ENCODE measurements at places on chromosomes 3 and 15. TPM values are rescaled to one million over a fixed set of nuclear protein-coding genes. Genes with fewer than 3 reads are reported as not detected.

DNA sequence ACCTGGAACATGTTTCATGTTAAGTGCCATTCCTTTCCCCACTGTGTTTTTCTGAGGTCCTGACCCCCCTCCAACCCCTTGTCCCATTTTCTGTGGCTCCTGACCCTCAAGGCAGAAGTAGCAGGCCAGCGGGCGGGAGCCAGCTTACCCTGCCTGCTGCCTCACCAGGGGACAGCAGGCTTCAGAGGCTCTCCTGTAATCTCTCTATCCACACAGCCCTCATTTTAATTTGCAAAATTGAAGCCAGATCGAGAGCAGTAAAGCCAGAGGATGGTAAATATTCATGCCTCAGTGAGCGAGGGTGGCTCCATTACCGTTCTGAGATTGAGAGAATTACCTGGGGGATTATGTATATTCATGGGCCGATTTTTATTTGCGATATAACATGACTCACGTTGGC, 147.6 kb downstream of the DNAJB8 start:
- DNase-seq = no peak
- peaks cover 20% of the 10 kb centered on the region for H3K36me3 ChIP-seq
- peaks cover 46% of the 10 kb centered on the region for H3K4me1 ChIP-seq
- H3K27ac ChIP-seq = no peak overlapping the region
- H3K4me3 ChIP-seq = no peak overlapping the region
- H3K27me3 ChIP-seq = no peaks in the 10 kb centered on the region

DNA sequence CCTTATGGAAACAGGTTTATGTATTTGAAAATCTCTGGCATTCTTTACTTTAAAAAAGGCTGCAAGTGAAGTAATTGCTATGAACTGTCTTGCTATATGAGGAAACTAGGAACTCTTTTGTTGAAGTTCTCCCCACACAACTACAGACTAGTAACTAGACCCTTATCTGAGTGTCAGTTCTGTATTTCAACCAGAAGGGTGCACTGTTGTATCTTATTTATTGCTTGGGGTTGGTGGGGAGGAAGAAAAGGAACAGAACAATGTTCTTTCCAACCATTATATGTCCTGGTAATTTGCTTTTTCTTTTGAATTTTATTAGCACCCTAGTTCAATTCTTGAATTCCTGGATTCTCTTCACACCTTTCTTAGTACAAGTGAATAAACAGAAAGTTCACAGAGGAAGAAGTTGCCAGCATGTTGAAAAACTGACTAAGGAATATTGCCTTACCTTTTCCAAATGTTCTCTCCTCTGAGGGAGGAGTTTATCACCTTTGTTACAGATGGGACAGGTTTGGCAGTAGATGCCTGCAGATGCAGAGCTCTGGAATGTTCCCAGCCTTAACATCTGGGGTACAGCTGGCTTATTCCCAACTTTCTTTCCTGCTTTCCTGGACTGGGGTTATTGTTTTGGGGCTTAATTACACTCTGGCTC, 162.4 kb upstream of the CFAP20DC start:
- H3K4me1 ChIP-seq = no peaks in the 10 kb centered on the region

- H3K27me3 ChIP-seq = no peaks in the 10 kb centered on the region
- DNase-seq = no peak
- no peak overlapping the region for H3K4me3 ChIP-seq
- H3K27ac ChIP-seq = no peak overlapping the region
- H3K36me3 ChIP-seq = peaks cover 20% of the 10 kb centered on the region
These were observed 27.1 kb downstream of the EIF2AK4 start for GRCh38 chr15:39961051-39961450.

- H3K4me1 ChIP-seq = no peaks in the 10 kb centered on the region
- H3K4me3 ChIP-seq = no peak overlapping the region
- no peak for DNase-seq
- H3K27me3 ChIP-seq = no peaks in the 10 kb centered on the region
- H3K36me3 ChIP-seq = no peaks in the 10 kb centered on the region
These were observed 10.9 kb upstream of the SETMAR start for GRCh38 chr3:4292301-4292700.

DNA sequence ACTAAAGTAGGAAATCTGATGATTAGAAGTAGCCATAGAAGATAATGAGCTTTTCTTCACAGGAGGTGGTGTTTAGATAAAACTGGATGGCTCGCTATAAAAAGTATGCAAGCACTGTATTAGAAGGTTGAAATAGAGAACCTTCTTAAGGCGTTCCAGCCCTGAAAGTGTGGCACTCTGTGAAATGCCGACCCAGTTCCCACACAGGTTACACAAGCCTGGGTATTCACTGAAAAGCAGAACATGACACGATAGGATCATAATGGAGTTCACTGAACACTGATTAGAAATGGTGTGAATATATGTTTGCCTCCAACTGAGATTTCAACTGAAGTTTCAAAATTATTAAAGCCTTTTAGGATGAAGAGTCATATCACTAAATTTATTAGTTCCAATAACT, 15.0 kb upstream of the LRRC34 start:
- H3K27me3 ChIP-seq = no peaks in the 10 kb centered on the region
- no peaks in the 10 kb centered on the region for H3K36me3 ChIP-seq
- H3K4me3 ChIP-seq = no peak overlapping the region
- no peaks in the 10 kb centered on the region for H3K4me1 ChIP-seq

- no peak overlapping the region for H3K27ac ChIP-seq
- H3K4me1 ChIP-seq = no peaks in the 10 kb centered on the region
- no peaks in the 10 kb centered on the region for H3K36me3 ChIP-seq
- H3K4me3 ChIP-seq = no peak overlapping the region
- H3K27me3 ChIP-seq = no peaks in the 10 kb centered on the region
- no peak for DNase-seq
These were observed 26.8 kb upstream of the CSTA start for GRCh38 chr3:122298239-122298638.

DNA sequence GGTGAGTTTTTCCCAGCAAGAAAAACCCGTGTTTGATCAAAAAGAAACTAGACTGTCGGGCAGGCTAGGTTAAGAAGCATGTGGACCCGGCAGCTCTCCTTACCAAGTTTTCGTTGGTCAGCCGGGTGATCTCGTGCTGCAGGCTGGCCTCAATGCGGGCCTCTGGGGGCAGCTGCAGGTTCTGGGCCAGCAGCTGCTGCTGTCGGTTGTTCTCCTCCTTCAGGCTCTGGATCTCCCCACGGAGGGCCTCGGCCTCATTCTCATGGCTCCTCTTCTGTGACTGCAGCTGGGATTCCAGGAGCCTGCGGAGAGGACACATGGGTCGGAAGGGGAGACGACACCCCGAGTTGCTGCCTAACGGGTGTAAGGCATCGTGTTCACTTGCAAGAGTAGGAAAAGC, 44.5 kb upstream of the MYO5C start:
- H3K4me3 ChIP-seq = no peak overlapping the region
- H3K27me3 ChIP-seq = no peaks in the 10 kb centered on the region
- H3K36me3 ChIP-seq = peaks cover 10% of the 10 kb centered on the region
- no peak for DNase-seq
- H3K27ac ChIP-seq = no peak overlapping the region

- no peak overlapping the region for H3K27ac ChIP-seq
- no peak overlapping the region for H3K4me3 ChIP-seq
- H3K27me3 ChIP-seq = no peaks in the 10 kb centered on the region
- H3K36me3 ChIP-seq = no peaks in the 10 kb centered on the region
- H3K4me1 ChIP-seq = no peaks in the 10 kb centered on the region
- DNase-seq = no peak
These were observed 85.2 kb upstream of the CHL1 start for GRCh38 chr3:111143-112069.

The CHRNA5 gene
- polyA plus RNA-seq = 2.9 TPM

The STXBP5L gene
- 5.3 TPM for polyA plus RNA-seq

The SNX1 gene
- 79.3 TPM for polyA plus RNA-seq
